ENCODE measurements at places on chromosomes 3 and 15.

DNA sequence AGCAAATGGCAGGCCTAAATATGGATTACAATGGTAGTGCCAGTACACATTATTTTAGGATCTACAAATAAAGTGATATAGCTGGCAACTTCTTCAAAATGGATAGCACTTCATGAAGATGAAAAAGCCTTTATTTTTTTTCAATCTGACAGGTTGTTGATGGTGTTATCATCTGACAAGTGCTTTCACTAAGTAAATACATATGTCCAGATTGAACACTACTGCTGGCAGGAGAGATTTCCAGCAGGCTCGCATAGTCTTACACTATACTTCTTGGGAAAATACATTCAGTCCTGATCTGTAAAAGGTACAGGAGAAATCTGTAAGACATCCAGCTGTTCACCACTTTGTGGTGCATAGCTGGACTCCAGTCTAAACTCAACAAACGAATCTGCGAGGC is 50.9 kb upstream of the ALCAM start:
- DNase-seq: no peak

DNA sequence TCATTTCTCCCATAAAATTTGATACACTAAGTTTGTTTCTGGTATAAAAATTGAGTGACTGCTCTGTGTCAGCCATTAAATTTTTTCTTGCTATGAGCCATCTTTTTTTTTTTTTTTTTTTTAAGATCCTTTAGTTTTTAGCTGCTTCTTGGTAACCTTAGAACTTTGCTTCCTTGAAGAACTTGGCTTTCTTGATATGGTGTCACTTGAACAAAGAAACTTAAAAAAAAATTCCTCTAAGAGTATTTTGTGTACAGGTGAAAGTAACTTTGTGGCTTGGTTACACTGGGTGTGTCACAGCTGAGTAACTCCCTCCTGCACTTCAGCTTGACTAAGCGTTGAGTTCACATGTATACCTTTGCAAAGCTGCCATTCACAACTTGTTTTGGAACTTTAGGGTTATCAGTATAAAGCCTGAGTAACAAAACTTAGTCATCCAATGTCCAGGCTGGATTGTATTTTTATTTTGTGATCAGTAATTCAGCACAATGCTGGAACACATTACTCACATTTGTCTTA is 6.5 kb downstream of the CHD2 start:
- no peak for DNase-seq

GRCh38 chr15:78301326-78301725 is 1.9 kb upstream of the SKIC8 start:
- no peak for DNase-seq

- no peak for DNase-seq
These were observed 74.1 kb downstream of the MME start for GRCh38 chr3:155154255-155154654.

DNA sequence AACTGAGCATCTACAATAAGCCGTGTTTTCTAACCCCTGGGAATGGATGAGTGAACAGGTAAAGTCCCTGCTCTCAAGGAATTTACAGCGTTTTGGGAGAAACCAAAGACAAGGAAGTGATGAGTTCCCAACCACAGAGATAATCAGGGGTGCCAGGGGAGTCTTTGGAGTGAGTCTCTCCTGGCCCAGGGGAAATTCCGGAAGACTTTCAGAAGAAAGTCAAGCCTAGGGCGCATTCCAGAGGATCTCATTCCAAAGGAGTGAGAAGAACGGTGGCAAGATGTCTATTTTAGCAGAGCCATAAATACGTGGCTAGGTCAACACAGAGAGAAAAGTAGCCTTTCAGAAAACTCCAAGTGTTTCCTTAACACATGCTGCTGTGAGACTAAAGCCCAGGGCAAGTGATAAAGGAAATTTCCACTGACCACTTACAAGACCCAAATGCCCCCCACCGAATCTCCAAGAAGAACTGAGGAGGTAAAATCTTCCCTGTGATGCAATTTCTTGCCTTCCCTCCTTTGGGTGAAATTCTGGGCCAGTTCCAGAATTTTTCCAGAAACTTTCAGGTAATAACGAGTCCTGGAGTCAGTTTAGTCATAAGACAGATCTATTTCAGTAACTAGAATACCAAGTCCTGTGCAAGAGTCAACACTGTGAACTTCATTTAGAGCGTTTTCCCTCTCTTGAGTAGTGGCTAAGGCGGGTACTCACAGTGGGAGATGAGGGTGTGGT is 437.4 kb downstream of the NR2F2 start:
- no peak for DNase-seq

GRCh38 chr3:51662456-51662855 is 8.6 kb upstream of the TEX264 start:
- DNase-seq: no peak

DNA sequence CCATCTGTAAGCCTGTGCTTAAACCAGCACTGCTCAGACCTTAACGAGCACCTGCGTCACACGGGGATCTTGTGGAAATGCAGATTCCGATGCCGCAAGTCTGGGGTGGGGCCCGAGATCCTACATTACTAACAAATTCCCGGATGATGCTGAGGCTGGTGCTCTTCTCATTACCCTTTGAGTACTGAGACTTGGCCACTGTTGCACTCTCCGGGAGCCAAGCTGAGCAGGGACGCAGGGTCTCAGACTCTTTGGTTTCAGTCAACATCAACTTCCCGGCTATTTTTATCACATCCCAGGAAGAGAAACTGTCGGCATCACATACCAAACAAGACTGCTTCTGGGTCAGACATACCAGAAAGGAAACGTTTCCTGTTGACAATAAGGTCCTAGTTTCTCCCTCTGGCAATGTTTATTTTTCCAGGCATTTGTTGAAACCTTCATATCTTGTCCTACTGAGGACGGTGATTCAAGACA is 276.6 kb downstream of the SHQ1 start:
- no peak for DNase-seq

GRCh38 chr15:48868023-48868422 is 9.9 kb upstream of the EID1 start:
- DNase-seq: no peak

DNA sequence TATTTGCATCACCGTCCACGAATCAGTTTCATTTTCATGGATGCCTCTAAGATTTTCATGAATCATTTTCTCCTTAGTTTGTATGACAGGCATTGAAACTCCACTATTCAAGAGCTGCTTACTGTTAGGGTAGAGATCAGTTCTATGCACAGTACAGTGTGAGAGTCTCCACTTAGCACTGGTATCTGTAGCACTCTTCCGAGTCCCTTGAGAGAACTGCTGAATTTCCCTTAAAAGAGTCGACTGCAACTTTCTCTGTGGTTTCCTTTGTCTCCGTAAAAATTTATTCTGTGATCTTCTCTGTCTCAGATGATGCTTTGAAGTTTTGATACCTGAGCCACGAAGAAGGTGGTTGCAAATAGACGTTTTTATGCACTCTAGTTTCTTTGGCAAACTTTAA is 14.8 kb downstream of the GTPBP8 start:
- no peak for DNase-seq

GRCh38 chr15:41888662-41889253 is 5.1 kb downstream of the SPTBN5 start:
- DNase-seq: no peak

GRCh38 chr3:24341668-24342067 is 153.0 kb downstream of the THRB start:
- DNase-seq: no peak

- no peak for DNase-seq
These were observed 112.6 kb upstream of the MB21D2 start for GRCh38 chr3:193030276-193030675.

DNA sequence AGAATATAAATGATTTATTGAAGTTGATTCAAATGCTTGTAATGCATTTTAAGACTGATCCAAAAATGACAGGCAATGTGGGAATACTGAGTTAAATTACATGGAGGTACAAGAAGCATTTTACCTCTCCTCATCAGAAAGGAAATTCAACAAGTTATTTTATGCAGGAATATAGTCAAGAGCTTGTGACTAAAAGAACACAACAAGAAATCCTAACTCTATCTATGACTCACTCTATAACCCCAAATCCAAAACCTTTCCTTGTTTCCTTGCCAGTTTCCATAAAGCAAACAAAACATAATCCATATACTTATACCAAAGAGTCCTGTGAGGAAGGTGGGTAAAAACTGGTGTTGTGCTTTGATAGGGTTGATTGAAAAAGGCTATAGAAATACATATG is 30.8 kb downstream of the SIN3A start:
- no peak for DNase-seq

- DNase-seq: no peak
These were observed 15.7 kb downstream of the GAP43 start for GRCh38 chr3:115638991-115639390.

GRCh38 chr15:76253691-76254473 is 57.4 kb downstream of the ETFA start:
- no peak for DNase-seq

DNA sequence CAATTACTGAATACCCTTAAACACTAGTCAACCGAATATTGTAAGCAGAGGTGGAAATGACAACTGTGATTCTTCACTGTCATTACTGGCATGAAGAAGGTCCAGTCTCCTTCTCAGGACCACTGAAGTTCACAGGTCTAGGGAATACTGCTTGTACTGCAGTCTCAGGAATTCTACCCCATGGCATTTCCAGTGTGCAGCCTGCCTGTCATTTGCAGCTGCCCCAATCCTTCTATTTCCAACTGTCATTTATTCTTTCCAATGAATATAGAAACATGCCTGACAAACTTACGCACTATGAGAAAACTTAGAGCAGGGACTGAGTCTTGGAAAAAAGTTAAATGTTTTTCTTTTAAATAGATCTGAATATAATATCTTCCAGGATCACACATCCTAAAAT is 308.0 kb upstream of the THBS1 start:
- DNase-seq: no peak

DNA sequence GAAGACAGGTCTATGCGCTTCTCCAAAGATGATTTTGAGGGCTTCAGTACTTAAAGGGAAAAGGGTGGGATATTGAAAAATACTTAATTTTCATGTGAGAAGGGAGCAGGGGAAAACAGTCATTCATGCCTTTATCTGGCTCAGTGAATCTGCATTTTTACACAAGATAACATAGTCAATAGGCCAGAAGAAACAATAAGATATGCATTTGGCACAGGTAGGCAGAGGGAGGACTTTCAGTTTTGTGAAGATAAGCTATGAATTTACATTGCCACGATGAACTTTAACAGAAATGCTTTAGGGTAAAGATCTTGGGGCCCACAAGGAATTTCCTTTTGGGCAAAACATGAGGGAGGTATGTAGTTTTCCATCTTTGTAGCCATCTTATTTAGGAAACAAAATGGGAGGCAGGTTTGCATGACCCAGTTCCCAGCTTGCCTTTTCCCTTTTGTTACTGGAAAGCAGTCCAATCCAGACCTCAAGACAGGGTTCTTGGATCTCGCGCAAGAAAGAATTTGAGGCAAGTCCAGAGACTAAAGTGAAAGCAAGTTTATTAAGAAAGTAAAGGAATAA is 504.2 kb downstream of the IGSF11 start:
- DNase-seq: no peak

GRCh38 chr3:98827221-98827920 is 64.2 kb downstream of the ST3GAL6 start:
- DNase-seq: no peak

- no peak for DNase-seq
These were observed 48.7 kb upstream of the TSC22D2 start for GRCh38 chr3:150359381-150359780.

DNA sequence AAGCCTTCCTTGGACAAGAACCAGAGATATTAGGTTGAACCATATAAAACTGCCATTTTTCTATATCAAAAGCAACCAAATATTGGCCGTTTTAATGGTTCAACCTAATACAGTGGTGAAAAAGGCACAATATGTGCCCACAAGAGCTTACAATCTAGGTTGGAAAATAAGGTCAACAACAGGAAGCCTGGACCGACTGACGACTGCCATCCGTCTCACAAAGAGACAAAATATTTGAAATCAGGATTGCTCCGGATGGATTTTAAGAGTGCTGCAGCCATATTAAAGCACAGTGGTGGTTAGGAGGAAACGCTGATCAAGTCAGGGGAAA is 1.4 kb downstream of the AHSG start:
- DNase-seq: no peak

All from activated CD8-positive, alpha-beta memory T cell treated with anti-CD3 and anti-CD28 coated beads for 1 hour (primary cell).